Activated CD4-positive, alpha-beta T cell treated with anti-CD3 and anti-CD28 coated beads, Interleukin-2, amount 50 U/mL, for 4 hours (primary cell): ENCODE measurements at places on chromosomes 2 and 18.

DNA sequence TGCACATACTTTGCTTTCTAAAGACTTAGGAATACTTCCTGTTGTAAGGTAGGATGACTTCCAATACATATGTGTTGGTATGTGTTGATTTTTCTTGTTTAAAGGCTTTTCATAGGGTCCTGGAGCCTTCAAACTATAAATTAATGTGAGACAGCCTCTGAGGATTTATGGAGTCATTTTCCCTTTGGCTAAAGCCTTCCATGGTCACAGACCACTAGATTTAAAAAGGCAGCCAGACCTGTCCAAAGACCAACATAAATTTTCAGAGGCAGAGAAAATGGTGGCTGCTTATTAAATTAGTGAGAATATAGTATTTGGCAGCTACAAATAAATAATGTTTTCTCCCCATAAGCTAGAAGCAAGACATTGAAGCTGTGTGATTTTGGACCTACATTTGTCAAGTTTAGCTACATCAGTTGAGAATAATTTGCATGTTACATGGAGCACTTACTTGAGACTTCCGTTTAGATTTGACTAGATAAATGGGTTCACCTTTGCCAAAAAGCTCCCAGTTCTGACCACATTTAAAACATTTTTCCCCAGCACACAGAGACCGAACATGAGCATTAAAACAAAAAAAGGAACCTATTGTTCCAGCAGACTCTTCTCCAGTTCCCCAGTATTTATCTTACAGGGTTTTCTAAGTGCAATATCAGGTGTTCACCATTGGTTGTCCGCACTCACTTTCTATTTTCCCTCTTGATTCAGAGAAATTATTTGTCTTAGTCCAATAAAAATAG, 402.9 kb downstream of the PARD3B start:
- DNase-seq, result no peak

GRCh38 chr2:189129971-189130370, 49.6 kb downstream of the COL5A2 start:
- no peak for DNase-seq

- DNase-seq, result no peak
Measured at GRCh38 chr2:194730266-194730665, 926.8 kb upstream of the SLC39A10 start.

- no peak for DNase-seq
Measured at GRCh38 chr2:163859951-163860350, 124.1 kb upstream of the FIGN start.

DNA sequence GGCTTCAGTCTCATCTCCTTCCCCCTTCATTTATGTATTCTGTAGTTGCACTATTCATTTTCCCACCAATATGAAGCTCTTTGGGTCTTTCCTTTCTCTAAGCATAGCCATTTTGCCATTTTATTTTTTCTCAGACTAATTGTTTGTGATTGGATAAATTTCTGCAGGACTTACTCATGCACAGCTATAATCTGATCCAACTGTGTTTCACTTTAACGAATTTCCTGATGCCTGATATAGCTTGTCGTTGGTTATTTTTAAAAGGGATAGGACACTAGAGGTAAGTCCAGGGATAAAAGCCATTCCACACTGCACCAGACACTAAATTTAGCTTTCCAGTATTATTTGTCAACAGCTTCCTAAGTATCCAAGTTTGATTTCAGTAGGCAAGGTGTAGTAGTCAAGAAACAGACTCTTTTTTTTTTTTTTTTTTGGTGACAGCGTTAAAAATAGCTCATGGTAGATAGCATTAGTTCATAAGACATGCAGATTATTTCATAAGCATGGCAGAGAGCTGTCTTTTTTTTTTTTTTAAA, 17.4 kb downstream of the ASB18 start:
- DNase-seq, result no peak

- DNase-seq, result no peak
Measured at GRCh38 chr2:142673836-142674235, 203.6 kb upstream of the KYNU start.

GRCh38 chr2:23124214-23124750, 260.7 kb upstream of the KLHL29 start:
- no peak for DNase-seq

- DNase-seq, result no peak
Measured at GRCh38 chr2:65528241-65528574, 95.8 kb upstream of the SPRED2 start.

GRCh38 chr2:38933653-38934052, 44.0 kb downstream of the ARHGEF33 start:
- DNase-seq, result no peak

DNA sequence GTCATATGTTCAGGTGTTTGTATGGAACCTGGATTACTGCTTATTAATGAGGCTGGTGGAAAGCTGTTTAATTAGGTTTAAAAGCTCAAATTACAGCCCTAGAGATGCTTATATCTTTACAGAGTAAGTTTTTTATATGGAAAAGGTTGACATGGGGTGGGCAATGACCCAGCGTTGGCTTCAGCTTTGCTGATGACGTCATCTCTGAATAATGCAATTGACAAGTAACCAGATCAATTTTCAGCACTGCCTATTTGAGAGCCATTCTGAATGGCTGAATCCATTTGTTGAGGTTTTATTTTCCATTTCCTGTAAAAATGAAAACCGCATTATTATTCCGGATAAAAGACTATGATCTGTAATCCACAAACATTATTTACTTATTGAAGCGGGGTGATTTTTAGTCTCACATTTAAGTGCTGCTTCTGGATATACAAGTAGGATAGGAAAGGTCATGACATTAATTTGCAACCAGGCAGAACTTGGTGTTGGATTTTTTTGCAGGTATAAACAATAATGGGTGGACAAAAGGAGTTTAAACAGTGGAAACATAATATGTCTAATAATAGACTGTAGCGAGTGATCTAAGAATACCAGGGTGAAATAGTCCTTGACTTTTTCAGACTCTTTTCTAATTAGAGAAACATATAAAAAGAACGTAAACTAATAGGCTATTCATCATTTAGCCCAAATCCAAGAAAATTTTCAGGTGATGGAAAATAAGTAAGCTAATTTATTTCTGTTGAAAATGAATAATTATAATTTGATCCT, 2.7 kb downstream of the PPP1R1C start:
- no peak for DNase-seq

- no peak for DNase-seq
Measured at GRCh38 chr2:108617617-108618016, 83.3 kb downstream of the LIMS1 start.

- DNase-seq, result no peak
Measured at GRCh38 chr18:35998967-35999366, 26.5 kb downstream of the RMP24 start.

- no peak for DNase-seq
Measured at GRCh38 chr2:217099561-217099960, 239.7 kb upstream of the TNP1 start.

DNA sequence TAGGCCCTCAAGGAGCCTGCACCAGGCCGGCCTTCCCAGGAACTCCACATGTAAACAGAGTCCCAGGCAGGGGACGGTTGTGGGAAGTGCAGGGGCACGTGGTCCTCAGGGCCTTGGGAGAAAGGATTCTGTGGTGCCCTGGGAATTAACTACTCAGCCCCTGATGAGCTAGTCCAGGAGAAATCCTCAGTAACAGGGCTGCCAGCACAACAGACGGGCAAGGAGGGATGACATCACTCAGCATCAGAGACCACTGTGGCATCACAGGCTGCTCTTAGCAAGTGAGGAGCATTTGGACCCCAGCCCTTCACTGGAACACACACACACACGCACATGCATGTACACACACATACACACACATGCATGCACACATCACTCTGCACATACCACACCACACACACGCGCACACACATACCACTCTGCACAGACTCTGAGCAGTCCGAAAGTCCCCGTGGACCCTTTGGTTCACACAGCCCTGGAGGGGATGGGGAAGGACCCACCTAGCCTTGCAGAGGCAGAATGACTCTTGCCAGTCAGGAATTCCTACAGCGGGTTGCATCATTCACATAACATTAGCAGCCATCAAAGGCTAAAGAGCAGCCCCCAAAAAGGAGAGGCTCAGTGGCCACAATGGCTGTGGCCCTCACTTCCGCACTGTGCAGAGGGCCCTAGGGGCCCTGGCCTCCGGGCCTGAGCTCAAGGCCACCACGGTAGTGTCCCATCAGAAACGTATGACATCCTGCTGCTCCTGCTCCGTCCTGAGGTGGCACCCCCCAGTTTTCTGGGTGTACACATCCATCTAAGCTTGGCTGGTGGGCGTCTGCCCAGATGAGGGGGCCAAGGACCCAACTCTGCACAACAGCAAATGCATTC, 1.9 kb upstream of the NMUR1 start:
- no peak for DNase-seq

GRCh38 chr2:30234180-30234971, 3.0 kb downstream of the LBH start:
- peak; percentile 36 for DNase-seq

- no peak for DNase-seq
Measured at GRCh38 chr18:22528291-22528690, 110.6 kb upstream of the CTAGE1 start.

GRCh38 chr2:142463047-142463446, 332.2 kb upstream of the LRP1B start:
- no peak for DNase-seq

GRCh38 chr2:225070811-225071210, 28.5 kb upstream of the DOCK10 start:
- no peak for DNase-seq
